ENCODE measurements at places on chromosomes 11 and 22. TPM values are rescaled to one million over a fixed set of nuclear protein-coding genes. Genes with fewer than 3 reads are reported as not detected.

KRTAP5-10 gene
- not detected for total RNA-seq

TLCD5 gene
- 0.76 TPM for total RNA-seq

MRGPRX4 gene
- not detected for total RNA-seq

LARGE2 gene
- not detected for total RNA-seq

DNA sequence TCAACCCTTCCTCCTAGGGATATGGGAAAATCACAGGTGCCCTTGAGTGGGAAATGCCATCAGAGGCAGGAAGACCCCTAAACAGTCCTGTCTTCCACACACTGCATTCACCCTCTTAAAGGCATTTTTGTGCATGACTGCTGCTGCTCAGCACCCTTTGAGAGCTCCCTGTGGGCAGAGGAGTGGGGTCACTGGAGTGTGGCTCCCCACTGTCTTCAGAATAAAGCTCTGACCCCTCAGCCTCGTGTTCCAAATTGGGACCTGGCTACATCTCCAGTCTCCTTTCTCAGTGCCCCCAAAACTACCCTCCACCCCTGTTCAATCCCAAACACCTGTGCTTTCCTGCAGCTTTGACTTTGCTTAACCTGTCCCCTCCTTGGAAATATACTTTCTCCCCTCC, 46.6 kb downstream of the CHRDL2 start:
- DNase-seq: no peak

DNA sequence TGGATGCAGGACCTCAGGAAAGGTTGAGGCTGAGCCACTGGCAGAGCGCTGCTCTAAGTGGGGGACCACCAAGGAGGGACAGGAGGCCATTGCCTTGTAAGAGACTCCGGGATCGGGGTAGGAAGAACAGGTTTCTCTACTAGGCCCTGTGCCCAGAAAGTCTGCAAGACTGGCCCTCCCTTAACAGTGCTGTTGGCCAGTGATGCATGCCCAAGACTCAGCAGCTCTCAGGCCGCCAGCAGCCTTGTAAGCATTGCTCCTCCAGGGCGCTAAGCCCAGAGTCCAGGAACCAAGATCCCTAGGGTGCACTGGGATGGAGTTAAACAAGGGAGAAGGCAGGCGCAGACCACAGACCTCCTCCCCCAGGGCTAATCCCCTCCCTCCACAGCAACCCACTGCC, 39.3 kb upstream of the PANX1 start:
- no peak for DNase-seq

GRCh38 chr11:68848429-68848828, 6.7 kb upstream of the CPT1A start:
- DNase-seq: no peak

DNA sequence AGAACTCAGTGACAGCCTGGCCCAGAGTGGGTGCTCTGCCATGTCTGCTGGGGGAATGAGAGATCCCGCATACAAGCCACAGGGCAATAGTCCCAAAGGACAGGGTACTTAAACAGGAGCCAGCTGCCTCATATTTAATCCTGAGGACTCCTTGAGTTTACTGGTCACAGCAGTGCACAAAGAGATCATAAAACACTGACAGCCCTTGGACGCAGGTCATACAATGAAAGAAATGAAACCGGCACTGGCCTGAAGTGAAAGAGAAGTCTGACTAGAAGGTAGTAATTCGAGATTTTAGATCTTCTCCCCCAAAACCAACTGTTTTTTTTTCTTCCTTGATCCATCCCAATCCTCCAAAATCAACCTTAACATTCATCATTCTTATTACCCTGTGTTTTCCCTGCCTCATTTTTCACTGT, 299.8 kb upstream of the SYN3 start:
- DNase-seq: no peak

- DNase-seq: no peak
Observed at GRCh38 chr11:8352876-8353505, 89.3 kb upstream of the LMO1 start.

GRCh38 chr11:59669611-59670009, 773 bp upstream of the PATL1 start:
- peak; percentile 13 for DNase-seq

GRCh38 chr22:43241138-43241597, 54.2 kb upstream of the TTLL12 start:
- no peak for DNase-seq

GRCh38 chr11:67351275-67352005, 1.9 kb downstream of the POLD4 start:
- DNase-seq: no peak

DNA sequence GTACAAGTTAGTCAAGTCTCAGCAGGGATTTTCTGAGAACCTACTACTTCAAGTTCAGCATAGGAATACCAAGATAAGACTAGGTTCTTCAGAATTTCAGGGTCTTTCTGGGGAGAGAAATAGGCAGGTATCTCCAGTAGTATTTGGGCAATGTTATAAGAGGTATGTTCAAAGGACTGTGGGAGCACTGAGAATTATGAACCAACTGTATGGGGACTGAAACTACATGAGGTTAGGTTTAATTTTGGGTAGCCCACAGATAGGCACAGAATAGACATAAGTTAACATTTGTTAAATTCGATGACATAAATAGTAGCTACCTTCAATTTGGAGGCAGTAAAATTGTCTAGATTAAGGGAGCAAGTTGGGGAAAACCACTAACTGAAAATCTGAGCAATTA, 9.2 kb upstream of the GAB2 start:
- no peak for DNase-seq

DNA sequence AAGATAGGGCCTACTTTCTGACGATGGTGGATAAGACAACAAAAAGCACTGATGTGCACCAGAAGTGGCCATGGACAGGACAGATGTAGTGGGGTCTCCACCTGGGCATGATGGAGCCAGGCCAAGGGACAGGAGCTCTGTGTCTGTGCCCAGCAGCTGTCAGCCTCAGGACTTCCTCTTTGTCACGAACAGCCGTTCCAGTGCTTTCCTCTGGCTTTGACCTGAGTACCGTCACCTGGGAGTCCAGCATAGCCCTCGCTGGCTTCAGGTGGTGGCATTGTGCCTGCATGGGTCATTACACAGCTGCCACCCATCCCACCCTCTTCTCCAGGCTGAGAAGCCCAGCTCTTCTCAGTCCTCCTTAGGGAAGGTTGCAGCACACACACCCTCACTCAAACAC, 137.8 kb downstream of the GRIK4 start:
- no peak for DNase-seq

DNA sequence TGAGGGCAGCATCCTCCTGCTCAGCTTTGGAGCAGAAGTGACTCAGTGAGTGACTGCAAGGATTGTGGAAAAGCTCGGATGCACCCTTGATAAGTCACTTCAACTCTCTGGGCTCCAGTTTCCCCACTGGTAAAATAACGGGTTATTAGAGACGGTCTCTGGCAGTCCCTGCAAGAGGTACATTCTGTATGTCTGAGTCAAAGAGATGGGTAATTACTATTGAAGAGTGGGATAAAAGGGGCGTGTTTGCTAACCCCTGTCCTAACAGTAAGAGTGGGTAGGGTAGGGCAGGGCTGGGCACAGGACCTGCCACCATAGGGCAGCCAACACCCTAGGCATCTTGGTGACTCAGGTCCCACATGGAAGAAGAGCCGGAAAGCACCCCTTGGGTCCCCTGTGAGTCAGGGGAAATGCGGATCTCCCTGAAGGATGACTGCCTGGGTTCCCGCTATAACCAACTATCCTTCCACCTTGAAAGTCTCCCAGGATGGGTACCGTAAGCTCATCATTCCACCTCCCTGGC, 7.3 kb upstream of the AHNAK start:
- peak; percentile 68 for DNase-seq
